ENCODE measurements at places on chromosomes 6 and 20. TPM values are rescaled to one million over a fixed set of nuclear protein-coding genes. Genes with fewer than 3 reads are reported as not detected.

The MAPK13 gene
- 0.73 TPM for total RNA-seq

The STAU1 gene
- total RNA-seq, result 69.8 TPM

The ZNF391 gene
- 0.23 TPM for total RNA-seq

The GABRR1 gene
- total RNA-seq, result not detected

The OPRL1 gene
- 0.78 TPM for total RNA-seq

The FUT9 gene
- total RNA-seq, result not detected

The BTNL2 gene
- total RNA-seq, result not detected

The HLA-DQB1 gene
- total RNA-seq, result not detected

The SLC4A11 gene
- total RNA-seq, result 7.5 TPM

The BMP5 gene
- not detected for total RNA-seq

The FHL5 gene
- total RNA-seq, result not detected

The OR2J3 gene
- total RNA-seq, result not detected
